ENCODE measurements at places on chromosomes 6 and 20.

- DNase-seq = no peak
These were observed 3.1 kb downstream of the CTSZ start for GRCh38 chr20:59003836-59004492.

DNA sequence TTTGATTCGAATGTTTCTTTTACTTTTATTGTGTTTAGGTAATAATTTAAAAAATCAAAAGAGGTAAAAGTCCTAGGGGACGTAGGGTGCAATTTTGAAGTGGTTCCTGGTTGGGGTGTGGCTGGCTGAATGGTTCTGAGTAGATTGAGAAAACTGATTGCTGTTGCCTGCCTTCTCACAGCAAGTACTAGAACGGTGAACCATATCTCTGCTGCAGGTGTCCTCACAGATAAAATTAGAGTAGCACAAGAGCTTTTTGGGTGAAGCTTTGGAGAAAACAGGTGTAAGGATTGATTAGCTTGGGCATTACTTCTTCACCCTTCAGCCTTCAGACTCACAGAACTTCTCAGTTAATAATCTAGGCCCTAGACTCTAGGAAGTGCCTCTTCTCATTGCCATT, 19.8 kb upstream of the GJA10 start:
- no peak for DNase-seq

DNA sequence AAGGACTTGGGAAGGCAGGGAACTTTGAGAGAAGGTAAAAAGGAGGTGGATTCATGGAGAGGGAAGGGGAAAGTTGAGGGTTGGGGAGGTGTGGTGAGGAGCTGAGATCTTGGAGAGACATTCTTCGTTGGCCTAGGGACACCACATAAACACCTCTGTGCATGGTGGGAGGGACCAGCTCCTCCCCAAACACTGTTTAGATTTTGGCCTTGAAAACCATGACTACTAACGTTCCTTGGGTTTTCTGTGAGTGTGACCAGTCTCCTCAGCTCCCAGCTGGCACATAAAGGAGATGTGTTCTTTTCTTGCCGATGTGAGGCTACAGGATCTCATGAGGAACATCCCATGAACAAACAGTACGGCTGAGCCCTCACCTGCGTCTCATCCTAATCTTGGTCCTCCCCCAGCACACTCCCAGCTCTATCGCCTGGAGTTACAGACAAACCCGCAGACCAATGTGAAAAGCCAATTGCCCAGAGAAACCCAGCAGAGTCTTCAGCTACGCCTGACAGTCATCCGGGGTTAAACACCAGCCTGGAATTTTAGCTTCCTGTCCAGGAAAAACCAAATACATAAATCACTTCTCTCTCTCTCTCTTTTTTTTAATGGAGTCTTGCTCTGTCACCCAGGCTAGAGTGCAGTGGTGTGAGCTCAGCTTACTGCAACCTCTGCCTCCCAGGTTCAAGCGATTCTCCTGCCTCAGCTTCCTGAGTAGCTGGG, 22.0 kb upstream of the DDR1 start:
- no peak for DNase-seq

DNA sequence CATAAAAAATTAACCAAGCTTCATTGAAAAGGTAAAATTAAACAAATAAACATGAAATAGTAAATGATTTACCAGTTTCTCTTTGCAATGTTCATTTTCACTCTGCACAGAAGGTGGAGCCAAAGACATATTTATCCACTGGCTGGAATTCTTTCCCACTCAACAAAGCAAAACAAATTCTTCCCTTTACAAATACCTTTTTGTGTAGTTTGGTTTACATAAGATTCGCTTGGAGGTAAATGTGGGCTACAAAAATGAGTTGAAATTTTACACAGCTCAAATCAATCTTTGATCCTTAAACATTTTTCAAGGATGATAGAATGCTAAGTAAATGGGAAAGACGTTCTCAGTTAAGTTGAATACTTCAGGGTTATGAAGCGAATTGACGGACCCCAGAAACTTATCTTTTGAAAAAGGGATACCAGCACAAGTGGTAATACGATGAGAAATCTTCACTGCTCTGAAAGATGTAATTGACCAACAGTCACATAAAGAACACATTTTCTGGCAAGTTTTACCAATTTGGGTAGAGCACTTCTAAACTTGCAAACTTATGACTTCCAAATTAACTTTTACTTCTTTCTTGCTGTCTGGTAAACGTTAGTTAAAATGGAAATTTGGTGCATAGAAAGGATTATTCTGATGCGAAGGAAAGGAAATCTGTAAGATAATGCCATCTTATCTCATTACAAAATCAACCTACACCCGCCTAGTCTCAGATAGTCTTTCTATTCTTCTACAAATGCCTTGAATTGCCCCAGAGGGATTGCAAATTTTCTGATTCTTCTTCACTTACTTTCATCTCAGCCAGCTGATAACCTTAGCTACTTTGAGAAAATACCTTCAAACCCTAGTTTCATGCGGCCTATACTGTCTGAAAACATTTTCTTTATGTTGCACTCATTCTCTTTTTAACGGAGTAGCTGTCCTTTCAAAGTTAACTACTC, 4.7 kb upstream of the GJA1 start:
- DNase-seq = no peak

DNA sequence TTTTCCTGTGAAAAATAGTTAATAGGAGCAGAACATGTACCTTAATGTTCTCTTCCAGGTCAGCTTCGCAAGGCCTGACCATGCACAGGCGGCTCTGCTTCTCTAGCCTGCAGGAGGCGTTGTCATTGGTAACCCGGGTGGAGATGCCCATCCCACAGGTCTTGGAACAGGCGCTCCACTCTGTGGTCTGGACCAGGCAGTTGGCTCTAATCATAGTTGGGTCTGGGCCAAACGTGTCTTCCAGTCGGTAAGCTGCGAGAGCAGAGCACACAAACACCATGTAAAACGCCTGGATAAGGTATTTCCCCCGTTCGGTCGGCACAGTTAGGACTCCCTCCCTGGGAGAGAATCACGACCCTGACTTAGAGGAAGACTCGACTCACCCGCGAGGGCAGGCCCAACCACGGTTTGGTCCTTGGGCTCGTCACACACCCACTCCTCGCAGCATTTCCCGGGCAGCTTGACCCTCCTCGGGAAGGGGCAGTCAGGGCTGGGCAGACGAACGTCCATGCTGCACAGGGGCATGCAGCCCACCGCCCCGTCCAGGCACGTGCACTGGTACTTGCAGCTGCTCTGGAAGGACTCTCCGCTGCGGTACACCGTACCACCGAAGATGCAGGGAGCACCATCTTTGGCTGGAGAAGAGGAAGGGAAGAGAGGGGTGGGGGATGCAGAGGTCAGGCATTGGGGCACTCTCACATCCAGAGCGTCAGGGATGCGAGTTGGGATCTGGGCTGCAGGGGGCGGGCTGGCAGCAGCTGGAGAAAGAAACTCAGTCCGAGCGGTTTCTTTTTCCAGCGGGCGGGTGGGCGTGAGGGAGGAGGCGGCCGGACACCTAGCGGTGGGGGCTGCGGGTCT, 1.0 kb downstream of the CCN2 start:
- peak; percentile 5 for DNase-seq

- DNase-seq = no peak
These were observed 13.2 kb downstream of the CCN2 start for GRCh38 chr6:131937703-131938631.

- no peak for DNase-seq
These were observed 456.0 kb upstream of the PTCHD4 start for GRCh38 chr6:48567016-48567415.

GRCh38 chr6:14770040-14770439, 475.8 kb upstream of the JARID2 start:
- no peak for DNase-seq

DNA sequence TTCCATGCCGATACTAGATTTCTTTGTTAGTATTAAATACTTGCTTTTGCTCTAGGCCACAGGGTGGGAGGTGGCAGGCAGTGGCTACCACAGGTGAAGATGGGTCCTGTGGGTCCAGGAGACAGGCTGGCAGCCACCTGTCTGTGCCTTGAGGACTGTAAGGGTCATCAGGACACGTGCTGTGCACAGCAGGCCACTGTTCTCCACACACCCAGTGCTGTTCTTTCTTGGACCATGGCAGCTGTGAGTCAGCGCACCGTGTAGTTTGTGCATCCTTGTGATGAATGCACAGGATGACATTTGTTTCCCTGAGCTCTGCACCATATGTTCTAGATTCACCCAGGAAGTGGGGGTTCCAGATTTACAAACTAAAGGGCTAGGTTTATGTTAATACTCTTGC, 317.0 kb downstream of the ZFAND3 start:
- DNase-seq = no peak

DNA sequence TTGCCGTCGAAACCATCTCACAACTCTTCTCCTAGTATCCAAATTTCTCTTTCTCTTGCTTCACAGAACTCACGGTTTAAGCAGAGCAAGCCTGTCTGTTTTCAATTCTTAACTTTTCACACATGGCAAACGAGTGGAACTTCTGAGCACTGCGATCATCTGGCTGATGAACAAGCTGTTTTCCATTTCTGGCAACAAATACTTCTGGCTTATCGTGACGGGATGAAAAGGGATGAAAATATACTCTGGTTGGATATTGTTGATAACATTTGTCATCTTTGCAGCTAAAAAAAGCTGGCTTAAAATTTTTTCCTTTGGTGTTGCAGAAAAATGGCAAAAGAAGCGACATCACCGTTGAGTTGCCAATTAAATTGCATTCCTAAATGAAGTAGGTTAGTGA, 515.2 kb upstream of the JARID2 start:
- DNase-seq = no peak

DNA sequence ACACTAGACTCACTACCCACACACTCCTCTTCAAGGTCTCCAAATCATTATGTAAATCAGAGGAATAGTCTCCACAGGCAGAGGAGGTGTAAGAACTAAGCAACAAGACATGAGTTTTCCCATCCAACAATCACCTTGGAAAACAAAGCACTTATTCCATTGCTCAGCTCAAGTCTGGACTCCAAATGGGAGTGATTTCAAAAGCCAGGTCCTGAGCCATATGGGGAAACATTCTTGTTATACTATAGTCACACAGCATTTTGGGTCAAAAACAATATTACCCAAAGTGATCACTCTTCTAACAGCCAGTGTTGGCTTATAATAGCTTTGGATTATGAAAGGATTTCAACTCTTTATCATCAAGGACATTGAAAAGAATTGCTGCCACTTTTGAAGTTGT, 3.6 kb upstream of the PRPH2 start:
- DNase-seq = no peak

DNA sequence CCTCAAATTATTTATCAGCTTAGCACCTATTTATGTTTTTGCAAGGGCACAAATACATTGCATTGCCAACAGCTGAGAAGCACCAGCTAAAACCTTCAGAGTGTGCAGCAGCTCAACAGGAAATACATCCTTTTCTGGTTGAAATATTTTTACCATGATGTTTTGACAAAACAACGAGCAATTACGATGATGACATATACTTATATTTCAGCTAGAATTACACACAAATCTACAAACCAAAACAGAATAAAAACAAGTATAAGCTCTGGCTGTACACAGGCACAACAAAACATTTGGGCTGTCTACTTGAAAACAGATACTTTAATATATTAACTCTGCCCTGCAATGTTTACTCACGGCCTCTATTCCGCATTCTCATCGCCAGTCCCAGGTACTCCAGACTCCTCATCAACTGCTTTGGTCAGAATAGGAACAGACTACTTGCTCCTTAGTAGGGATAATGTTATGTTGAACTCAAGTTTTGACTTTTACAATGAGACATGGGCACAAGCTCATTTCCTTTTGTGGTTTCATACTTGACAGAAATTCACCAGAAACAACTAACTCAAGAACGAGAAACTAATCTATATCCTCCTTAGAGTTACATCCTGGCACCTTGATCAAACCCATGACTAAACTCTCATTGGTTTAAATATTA, 377.6 kb downstream of the ESR1 start:
- DNase-seq = peak; percentile 25

DNA sequence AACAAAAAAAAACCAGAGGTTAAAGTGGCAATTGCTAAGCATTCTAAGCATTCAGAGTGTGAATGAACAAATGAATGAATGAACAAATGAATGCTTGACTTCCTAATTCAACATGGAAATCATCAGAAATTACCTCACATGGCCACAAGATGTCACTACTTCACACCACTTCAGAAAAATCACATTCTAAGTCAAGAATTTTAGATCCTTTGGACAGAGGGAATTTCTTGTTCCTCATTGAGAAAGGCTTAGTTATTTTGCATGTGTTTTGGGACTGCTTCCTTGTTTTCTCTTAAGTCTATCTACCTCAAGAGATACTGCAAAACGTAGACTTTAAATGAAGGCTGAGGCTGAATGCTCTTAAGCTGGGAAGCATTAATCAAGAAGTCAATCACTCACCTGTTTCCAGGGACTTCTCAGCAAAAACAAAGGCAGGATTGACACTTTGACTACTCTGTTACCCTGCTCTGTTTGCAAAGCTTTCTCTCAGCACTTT, 120.2 kb downstream of the MBOAT1 start:
- DNase-seq = peak; percentile 2

- no peak for DNase-seq
These were observed 28.5 kb upstream of the EPHA7 start for GRCh38 chr6:93447874-93448273.

- DNase-seq = peak; percentile 91
These were observed at the start of gene EPB41L2 for GRCh38 chr6:131063028-131063763. EPB41L2 (minus strand) TSS chr6:131063245; CDS start chr6:130956485, 106,760 bp downstream.

GRCh38 chr6:150118203-150118602, 24.6 kb upstream of the PPP1R14C start:
- DNase-seq = no peak

- DNase-seq = no peak
These were observed 25.9 kb downstream of the TRAF3IP2 start for GRCh38 chr6:111579816-111580215.

DNA sequence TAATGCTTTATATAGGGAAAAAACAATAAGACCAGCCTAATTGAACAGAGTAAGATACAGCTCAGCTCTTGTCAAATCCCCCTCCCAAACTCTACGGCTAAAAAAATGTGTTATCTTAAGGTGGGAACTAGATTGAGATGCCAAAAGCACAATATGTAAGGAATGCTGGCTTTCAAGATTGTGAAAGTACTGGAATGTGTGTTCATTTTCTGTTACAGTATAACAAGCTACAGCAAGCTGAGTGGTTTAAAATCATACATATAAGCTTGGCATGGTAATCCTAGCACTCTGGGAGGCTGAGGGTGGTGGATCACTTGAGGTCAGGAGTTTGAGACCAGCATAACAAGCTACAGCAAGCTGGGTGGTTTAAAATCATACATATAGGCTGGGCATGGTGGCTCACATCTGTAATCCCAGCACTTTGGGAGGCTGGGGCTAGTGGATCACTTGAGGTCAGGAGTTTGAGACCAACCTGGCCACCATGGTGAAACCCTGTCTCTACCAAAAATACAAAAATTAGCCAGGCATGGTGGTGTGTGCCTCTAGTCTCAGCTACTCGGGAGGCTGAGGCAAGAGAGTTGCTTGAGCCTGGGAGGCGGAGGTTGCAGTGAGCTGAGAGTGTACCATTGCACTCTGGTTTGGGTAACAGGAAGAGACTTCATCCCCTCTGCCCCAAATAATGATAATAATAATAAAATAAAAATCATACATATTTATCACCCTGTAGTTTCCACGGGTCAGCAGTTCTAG, 297.7 kb downstream of the DOK5 start:
- no peak for DNase-seq

DNA sequence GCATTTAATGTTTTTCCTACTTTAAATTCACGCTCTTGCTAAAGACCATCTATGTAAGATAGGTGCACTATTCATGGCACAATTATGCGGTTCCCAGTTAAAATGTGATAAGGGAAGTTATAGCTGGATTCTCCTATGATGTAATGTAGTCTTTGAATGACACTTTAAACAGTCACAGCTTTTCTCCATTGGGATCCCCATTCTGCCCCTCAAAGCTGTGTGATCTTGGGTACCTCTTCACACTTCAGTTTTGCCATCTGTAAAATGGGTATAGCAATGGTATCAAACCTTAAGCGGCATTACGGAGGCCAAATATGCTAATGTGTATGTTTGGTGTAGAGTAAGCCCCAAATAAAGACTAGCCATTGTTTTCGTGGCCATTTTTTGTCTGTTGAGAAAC, 64.7 kb upstream of the ZNF217 start:
- no peak for DNase-seq

All from GM06990 (cell line).